ENCODE measurements at places on chromosomes 6 and 20.

DNA sequence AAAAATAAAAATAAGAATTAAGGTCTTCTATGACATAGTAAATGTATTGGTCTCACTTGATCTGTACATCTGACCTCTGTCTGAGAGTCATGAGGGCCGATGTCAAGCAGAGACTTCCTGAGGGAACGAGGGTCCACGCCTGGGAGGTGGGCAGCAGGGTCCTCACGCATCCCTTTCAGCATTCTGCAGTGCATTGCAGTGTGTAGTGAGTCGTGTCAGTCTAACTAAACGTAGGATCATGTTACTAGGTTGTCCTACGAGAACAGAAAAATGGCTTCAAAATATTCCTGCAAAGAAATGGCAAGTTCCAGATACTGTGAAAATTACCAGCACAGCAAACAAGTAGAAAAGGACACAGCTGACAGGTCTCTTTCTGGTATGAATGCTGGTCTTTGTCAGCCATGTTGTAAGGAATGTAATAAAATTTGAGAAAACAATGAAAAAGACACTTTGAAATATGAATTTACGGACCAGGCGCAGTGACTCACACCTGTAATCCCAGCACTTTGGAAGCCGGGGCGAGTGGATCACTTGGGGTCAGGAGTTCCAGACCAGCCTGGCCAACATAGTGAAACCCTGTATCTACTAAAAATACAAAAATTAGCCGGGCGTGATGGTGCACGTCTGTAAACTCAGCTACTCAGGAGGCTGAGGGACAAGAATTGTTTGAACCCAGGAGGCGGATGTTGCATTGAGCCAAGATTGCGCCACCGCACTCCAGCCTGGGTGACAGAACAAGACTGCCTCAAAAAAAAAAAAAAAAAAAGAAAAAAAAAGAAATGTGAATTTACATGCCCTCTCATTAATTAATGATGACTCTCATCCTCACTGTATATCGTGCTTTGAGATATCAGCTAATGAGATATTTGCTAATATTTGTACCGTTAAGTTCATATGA, 2.4 kb upstream of the AHCY start:
- DNase-seq, result no peak

DNA sequence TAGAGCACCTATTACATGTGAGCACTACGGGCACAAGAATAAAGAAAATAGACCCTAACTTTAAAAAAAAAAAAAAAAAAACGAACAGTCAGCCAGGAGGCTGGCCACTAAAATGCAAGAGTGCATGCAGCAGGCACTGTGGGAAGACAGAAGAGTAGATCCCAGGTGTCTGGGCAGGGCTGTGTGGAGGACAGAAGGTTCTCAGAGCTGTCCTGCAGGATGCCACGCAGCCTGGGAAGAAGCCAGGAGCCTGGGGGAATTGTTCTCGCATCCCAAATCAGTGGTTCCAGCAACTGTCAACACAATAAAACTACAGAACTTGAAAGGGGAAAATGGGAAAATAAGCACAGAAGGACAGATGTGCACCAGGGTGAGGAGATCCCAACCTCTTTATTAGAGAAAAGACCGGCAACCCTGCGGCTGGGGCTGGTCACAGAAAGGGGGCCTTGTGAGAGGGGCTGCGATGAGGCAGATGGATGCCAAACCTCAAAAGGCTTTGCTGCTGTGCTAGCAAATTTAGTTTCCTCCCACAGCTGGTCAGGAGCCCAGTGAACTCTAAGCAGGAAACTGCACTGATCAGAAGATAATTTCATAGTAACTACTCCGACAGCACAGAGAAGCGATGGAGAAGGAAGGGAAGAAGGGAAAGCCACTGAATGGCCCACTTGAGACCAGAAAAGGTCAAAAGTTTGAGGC, 30.9 kb downstream of the MAP3K5 start:
- no peak for DNase-seq

DNA sequence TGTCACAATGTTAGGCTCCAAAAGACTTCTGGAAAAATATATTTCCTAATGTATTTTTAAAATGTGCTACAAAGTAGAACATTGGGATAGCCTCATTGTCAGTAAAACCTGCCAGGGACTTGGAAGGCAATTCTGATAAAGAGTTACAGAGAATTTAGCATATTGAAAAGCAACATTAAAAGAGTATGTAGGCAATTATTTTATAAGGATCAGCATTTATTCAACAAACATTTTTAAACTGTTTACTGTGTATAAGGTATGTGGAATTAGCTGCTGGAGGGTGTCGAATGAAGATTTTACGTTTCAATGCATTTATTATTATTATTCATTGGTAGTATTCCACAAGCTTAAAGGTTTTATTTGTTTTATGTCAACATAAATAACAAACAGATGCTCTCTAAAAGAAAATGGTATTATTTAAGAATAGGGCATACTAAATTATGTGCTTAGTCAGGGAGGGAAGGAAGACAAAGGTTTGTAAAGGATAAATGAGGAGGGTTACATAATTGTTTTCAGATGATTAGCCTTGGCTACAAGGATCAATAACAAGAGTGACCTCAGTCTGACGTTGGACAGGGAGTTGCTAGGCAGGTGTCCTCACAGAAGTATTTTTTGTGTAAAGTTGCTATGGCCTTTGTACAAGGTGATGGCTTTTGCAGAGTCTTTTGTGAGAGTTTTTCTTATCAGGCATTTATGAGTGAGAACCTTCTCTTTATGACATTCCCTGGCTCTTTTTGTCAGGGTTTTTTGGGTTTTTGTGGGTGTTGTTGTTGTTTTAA, 313.4 kb upstream of the PLCB4 start:
- DNase-seq, result no peak

- DNase-seq, result no peak
These were observed 91.2 kb upstream of the SIRPA start for GRCh38 chr20:1803932-1804501.

DNA sequence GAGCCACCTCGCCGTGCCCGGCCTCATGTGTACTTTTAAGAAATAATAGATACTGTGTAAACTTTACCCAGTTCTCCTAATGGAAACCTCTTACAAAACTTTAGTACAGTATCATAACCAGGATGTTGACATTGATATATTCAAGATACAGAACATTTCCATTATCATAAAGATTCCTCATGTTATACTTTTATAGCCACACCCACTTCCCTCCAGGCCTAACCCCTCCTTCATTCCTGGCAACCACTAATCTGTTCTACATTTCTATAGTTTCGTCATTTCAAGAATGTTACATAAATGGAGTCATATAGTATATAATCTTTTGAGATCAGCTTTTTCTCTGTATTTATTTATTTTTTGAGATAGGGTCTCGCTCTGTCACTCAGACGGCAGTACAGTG, 52.6 kb upstream of the SALL4 start:
- DNase-seq, result no peak

GRCh38 chr20:61448386-61448785, 196.3 kb downstream of the CDH4 start:
- DNase-seq, result no peak

- no peak for DNase-seq
These were observed 18.0 kb upstream of the BCAS1 start for GRCh38 chr20:54088430-54088829.

DNA sequence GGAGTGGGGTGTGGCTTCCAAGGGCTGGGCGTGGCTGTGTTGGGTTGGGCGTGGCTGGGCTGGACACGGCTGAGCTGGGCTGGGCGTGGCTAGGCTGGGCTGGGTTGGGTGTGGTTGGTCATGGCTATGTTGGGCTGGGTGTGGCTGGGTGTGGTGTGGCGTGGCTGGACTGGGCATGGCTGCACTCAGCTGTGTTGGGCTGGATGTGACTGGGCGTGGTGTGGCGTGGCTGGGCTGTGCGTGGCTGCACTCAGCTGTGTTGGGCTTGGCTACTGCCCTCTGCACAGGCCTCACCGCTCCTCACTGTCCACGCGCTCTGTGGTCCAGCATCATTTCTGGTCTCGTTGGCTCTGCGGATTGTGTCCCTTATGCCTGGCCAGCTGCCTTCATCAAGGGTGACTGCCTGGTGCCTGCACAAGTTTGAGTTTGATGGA, 43.5 kb upstream of the SLCO4A1 start:
- DNase-seq, result peak; percentile 95

DNA sequence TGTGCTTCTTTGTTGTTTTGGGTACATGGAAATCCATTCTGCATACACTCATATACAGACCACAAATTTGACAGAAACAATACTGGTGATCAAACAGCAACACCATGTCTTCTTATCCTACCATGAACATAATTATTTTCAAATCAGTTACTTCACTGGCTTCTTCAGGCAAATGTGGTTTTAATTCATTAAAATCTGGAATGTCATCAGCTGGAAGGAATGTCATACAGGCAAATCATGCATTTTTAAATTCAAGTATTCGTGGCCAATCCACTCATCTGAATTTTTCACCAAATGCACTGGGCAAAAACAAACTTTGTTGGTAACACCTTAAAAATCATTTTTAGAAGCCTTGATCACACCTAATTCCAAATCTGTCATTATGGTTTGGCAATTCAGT, 59.3 kb downstream of the KIF6 start:
- no peak for DNase-seq

- no peak for DNase-seq
These were observed 67.4 kb downstream of the BTBD9 start for GRCh38 chr6:38572186-38572813.

DNA sequence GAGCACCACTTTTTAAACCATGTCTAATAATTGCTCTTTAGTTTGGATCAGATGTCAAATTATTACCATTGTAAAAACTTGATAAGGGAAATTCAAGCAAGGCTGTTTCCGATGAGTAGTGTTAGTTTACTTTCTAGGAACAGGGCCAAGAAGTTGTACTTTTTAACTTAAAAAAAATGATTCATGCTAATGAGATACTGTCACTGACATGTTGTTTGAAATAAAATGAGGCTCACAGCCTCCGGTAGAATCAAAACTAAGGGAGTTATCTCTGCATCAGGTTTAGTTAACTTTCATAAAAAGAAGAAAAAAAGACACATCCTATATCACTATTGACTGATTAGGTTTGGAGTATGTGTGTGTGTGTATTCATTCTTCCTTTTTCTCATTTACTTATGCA, 55.2 kb upstream of the SUPT3H start:
- no peak for DNase-seq

DNA sequence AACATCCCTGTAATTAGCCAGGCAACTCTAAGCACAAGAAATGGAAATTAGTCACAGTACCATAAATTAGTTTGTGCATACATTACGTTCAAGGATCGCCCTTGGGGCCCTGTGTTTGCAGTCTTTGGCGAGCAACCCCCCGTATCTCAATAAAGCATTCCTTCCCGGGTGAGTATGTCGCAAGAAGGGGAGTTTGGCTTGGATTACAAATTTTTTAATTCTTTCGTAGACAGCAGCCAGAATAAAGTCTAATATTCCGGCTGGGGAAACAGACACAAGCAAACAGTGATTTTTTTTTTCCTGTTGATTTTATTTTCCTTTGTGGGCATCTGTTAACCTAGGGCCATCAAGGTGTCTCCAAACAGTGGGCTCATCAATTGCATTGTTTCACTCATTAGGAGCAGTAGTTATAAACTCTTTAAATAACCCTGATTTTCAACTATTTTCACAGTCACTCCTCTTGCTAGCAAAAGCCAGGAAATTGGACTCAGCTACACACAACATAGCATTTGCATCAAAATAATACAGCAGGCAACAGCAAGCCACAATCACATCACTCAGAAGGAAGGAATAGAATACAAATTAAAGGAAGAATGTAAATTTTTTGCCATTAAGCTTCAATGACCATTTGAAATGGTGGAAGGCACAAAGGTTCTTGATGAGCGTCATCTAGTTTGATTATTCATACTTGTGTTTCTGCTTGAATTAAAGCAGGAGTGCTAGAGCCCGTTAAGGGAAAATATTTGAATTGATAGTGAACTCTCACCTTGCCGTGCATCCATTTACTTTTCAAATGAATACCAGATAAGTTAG, 85.3 kb downstream of the LINC00237 start:
- DNase-seq, result no peak

GRCh38 chr20:40960521-40960956, 68.1 kb upstream of the TOP1 start:
- no peak for DNase-seq

DNA sequence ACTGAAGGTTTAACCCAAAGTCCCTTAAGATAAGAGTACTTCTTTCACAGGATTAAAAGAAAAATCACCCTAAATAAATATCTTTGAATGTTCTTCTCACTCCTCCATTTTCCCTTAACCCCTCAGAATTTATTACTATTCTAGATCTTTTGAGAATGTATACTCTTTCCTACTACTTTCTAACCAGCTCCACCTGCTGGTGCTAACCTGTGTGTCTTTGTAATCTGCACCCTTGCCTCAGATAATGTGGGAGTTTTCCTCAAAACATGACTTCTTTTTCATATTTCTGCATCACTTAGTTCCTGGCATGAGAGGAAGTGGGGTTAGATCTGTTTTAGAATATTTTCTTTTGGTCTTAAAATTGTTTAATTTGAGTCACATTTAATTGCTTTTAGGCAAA, 394.2 kb downstream of the BMP2 start:
- DNase-seq, result no peak
